ENCODE measurements at places on chromosomes 3 and 15.

GRCh38 chr3:112333381-112334317 lies 693 bp downstream of the CD200 start:
- DNase-seq = no peak

DNA sequence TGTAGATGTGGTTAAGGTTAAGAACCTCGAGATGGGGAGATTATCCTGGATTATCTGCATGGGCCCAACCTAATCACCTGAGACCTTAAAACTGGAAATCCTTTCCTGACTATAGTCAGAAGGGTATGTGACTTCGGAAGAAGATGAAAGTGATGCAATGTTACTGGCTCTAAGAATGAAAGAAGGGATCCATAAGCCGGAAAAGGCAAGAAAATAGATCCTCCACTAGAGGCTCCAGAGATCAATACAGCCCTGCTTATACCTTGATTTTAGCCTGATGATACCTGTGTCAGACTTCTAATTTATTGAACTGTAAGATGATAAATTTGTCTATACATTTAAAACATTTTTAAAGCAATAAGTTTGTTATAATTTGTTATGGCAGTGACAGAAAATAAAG lies 21.5 kb upstream of the GASK1A start:
- no peak for DNase-seq

DNA sequence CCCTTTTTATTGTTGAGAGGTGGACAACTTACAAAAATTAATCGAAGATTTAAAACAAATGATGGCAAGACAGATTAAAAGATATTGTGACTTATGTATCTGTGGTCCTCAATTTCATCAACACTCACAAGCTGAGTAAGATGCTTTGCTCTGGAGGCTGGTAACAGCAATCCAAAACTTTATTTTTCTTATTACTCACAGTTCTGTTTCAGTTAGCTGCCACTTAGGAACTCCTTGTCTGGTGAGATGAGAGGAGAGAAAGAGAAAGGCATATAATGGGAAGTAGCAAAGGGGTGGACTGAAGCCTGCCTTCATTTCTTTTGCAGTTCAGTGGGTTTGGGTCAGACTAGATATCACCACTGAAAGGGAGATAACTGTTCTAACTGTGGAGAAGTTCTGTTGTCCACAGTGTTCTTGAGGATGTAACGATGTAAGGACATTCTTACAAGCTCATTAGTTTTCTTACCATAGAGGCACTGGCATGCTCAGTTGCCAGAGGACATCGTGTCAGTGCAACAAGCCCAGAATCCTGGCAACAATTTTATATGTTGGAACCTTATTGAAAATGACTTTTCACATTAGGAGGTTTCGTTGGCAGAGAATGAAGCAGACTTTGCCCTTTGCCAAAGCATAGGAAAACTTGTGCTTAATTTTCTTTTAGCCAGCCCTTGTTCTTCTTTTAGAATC lies 93.6 kb downstream of the PLCL2 start:
- DNase-seq = no peak

DNA sequence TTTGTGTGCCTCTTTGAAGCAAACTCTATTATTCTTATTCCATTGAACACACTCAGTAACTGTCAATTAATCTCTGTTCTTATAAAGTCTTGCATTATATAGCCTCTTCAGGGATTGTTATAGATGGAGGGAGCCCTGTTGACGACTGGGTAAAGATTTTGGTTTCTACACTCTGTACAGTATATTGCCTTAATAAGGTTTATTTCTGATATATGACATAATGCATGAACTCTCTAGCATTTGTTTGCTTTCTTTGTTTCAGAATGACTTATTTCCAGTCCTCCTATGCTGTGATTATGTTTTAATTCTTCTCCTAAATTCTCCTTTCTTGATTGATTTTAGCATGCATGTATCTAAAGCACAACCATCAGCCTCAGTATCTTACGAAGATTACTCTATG lies 494.9 kb downstream of the DIPK2A start:
- DNase-seq = no peak

DNA sequence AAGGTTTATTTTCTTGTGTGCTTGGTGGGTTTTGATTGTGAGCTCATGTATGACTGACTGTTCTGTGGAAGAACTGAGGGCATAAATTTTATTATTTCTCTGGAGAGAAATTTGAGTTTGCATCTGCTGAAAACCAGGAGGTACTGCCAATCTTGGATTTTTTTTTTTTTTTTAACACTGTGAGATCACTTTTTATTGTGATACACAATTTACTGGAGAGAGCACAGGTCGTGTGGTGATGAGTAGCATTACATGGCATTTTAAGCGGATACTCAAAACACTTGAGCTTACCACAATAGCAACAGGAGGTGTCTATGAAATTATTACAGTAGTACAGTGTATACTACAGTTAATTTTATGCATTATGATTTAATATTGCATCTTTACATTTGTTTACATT lies 237.4 kb downstream of the MFSD1 start:
- no peak for DNase-seq

GRCh38 chr3:180594631-180595558 lies 7.1 kb upstream of the TTC14 start:
- peak; percentile 83 for DNase-seq
